Stimulated activated CD4-positive, alpha-beta T cell treated with anti-CD3 and anti-CD28 coated beads, Interleukin-4, amount 100 ng/mL, for 48 hours (primary cell): ENCODE measurements at places on chromosomes 13 and 19.

GRCh38 chr19:18796239-18796638 is 5.1 kb upstream of the COMP start:
- no peak for DNase-seq

GRCh38 chr19:10086591-10087192 is 575 bp downstream of the SHFL start:
- no peak for DNase-seq

DNA sequence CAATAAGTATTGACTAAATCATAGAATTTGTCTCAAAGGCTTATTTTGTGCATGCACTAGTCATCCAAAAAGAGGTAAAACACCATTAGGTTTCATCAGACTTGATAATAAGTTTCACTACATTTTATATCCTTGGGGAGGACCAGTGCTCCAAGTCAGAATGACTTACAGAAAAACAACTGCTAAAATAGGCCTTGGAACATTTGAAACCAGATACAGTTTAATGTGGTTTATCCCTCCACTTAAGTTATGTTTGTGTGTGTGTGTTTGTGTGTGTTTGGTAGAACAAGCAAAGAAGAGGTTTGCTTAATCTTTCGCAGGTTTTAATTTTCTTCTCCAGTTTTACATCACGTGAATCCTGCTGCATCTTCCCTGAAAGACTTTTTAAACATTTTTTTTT is 570.9 kb downstream of the PCDH9 start:
- DNase-seq: no peak

DNA sequence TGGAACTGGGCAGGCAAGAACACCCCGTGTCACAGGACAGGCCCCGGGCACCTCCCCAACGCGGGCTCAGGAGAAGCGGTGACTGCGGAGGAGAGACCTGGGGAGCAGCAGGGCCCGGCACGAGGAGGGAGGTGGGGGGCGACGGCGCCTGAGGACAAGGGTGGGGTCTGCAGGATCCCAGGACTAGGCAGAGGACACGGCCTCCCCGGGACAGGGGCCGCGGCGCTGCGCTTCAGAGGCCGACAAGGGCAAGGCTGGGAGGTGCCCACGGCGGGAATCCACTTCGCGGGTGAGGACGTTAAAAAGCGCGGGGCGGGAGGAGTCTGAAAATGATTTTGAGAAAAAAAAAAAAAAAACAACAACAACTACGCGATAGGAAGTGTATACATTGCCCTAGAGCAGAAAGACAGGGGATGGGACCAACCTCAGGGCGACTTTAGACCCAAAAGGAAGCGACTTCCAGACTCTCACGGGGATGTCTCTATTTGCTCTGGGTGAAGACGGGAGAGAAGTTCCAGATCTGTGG is 44.9 kb downstream of the ZNF611 start:
- peak; percentile 37 for DNase-seq

GRCh38 chr19:35722897-35723296 is 5.1 kb downstream of the KMT2B start:
- DNase-seq: no peak

DNA sequence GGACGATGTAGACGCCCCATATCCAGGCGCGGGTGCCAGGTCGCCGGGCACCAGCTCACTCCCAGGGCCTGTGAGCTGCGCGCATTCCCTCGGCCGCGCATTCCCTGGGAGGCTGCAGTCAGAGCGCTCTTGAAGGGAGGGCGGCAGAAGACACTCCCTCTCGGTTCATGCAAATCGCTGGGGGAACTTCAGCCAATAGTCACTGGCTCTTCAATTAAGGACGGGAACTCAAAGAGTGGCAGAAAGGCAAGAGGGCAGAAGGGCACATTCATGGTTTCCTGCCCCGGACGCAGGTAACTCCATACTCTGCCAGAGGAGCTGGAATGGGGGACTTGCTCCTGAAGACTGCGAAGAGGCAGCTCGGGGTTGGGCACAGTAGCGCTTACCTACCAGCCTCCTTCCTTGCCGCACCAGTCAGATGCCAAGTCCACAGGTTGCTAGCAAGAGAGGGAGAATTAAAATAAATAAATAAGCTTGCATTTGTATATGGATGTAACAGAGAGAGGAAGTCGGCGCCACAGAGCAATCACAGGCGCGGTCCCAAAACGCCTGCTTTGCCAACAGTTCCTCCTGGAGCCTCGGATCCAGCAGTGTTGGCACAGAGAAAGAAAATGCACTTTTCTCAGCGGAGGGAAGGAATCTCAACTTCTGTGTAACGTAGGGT is 459 bp downstream of the PCDH20 start:
- DNase-seq: no peak

GRCh38 chr13:98279473-98280175 is 102.6 kb upstream of the RNF113B start:
- DNase-seq: no peak

- DNase-seq: no peak
Measured at GRCh38 chr13:28548872-28549271, 53.9 kb upstream of the FLT1 start.

- DNase-seq: no peak
Measured at GRCh38 chr19:50551034-50551714, 17.1 kb downstream of the LRRC4B start.

DNA sequence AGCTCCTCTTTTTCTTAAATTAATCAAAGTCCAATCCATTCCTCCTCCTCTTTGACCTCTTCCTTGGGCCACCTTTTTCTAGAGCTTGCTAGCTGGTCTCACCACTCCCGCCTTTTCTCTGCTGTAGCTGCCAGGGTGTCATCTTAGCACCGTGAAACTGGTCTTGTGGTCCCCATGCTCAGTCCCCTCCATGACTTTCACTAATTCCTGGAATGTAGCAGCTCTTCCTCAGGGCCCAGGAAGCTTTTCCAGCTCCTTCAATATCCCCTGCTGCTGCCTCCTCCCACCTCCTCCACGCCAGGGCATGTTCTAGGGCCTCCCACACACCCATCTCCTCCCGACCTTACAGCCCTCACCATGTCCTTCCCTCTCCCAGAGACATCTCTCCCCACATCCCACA is 222.2 kb downstream of the MYO16 start:
- no peak for DNase-seq

DNA sequence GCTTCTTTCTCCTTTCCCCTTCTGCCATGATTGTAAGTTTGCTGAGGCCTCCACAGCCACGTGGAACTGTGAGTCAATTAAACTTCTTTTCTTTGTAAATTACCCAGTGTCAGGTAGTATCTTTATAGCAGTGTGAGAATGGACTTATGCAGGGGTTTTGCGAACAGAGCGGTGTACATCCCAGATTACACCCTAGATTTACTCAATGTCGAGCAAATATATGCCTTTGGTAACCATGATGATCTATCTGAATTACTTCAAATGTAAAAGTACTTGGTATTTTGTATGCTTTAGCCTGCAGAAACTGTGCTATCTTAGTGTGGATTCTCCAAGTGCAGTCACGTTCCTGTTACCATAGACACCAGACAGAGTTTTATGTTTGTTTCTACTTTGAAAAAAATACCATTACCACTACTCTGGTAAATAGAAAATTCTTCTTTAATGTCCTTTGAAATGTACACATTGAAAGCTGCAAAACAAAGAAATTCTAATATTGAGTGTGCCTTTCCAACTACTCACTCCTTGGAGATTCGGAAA is 510.4 kb upstream of the ARGLU1 start:
- no peak for DNase-seq

DNA sequence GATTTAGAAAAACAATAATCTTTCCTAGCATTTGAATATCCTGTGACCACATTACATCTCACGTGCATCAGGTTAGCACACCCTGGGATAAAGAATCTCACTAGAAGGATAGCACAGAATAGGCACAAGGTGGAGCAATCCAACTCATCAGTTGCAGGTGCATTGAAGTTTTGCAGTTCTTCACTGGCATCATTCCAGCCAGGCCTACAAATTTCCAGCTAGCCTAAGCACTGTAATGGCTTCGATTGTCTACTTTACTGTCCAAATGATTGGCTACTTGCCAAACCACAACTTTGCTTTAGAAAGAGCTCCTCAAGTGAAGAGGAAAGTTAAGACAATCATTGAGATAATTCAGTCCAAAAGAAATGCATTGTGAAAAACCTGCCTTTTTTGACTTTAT is 89.5 kb downstream of the SPRY2 start:
- DNase-seq: no peak

- DNase-seq: no peak
Measured at GRCh38 chr19:57708641-57709361, at the start of gene ZNF154. Gene ZNF154, minus strand, starts transcription at chr19:57709204. Its CDS starts 233 bp downstream, at chr19:57708971.

DNA sequence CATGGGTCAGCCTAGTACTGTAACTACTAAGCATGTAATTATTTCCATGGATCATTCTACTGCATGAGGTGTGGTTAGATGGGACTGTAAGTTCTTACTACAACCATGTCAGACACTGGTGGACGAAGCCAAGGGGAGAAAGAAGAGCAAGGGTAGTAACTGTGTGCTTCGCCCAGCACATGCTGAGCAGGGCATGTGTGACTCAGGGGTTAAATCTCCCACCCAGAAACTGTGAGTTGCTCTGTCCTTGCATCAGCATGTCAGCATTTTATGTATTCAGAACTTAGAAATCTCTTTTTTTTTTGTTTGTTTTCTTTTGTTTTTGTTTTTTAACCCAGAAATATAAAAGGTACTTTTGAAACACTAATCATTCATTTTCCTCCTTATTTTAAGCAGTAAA is 436.6 kb upstream of the KLF12 start:
- no peak for DNase-seq
